Sigmoid colon (tissue), 7 donors: ENCODE measurements at places on chromosomes 12 and 14. TPM values are rescaled to one million over a fixed set of nuclear protein-coding genes. Genes with fewer than 3 reads are reported as not detected.

- H3K27ac ChIP-seq: no peak overlapping the region
- no peaks in the 10 kb centered on the region for H3K4me1 ChIP-seq
- no peaks in the 10 kb centered on the region for H3K27me3 ChIP-seq
- no peak for DNase-seq
Measured at GRCh38 chr14:22812744-22813143, 2.5 kb downstream of the SLC7A7 start.

GRCh38 chr12:29023436-29024076 lies 125.5 kb upstream of the FAR2 start:
- H3K36me3 ChIP-seq: no peaks in the 10 kb centered on the region
- no peaks in the 10 kb centered on the region for H3K27me3 ChIP-seq
- no peak for DNase-seq
- no peak overlapping the region for H3K27ac ChIP-seq
- no peak overlapping the region for H3K4me3 ChIP-seq

- H3K36me3 ChIP-seq: no peaks in the 10 kb centered on the region
- H3K4me1 ChIP-seq: no peaks in the 10 kb centered on the region
- H3K27me3 ChIP-seq: no peaks in the 10 kb centered on the region
- no peak for DNase-seq
- no peak overlapping the region for H3K4me3 ChIP-seq
- no peak overlapping the region for H3K27ac ChIP-seq
Measured at GRCh38 chr12:111328138-111328537, 40.8 kb downstream of the PHETA1 start.

DNA sequence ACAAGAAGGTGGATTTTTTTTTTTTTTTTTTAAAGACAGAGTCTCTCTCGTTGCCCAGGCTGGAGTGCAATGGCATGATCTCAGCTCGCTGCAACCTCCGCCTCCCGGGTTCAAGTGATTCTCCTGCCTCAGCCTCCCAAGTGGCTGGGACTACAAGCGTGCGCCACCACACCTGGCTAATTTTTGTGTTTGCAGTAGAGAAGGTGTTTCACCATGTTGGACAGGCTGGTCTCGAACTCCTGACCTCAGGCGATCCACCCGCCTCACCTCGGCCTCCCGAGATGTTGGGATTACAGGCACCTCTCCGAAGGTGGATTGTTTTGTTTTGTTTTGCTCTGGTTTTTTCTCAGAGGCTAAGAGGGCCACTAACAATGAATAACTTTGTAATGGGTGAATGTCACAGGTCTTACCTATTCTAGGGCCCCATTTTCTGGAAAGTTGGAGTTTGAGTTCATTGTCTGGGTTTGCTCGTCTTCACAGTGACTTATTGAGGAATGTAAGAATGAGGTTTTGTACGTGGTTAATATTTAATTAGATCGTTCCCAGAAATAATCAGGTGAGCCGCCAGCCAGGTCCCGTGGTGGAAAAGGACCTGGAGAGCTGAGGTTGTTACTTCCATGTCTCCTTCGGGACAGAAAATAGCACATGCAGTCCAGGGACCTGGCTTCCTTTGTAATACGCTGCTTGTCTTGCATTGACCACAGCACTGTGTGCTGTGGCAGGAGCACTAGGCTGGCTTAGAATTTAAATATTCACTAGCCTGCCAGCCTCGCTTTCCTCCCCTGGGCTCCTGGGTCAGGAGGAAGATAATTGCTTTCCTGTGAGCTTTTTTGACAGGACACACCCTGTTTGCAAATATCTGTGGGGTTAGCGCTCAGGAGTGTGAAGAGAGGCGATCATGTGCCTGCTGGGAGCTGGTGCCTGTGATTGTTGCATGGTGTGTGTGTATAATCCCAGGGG lies 2.3 kb downstream of the HIP1R start:
- H3K36me3 ChIP-seq: no peaks in the 10 kb centered on the region
- H3K4me3 ChIP-seq: no peak overlapping the region

DNA sequence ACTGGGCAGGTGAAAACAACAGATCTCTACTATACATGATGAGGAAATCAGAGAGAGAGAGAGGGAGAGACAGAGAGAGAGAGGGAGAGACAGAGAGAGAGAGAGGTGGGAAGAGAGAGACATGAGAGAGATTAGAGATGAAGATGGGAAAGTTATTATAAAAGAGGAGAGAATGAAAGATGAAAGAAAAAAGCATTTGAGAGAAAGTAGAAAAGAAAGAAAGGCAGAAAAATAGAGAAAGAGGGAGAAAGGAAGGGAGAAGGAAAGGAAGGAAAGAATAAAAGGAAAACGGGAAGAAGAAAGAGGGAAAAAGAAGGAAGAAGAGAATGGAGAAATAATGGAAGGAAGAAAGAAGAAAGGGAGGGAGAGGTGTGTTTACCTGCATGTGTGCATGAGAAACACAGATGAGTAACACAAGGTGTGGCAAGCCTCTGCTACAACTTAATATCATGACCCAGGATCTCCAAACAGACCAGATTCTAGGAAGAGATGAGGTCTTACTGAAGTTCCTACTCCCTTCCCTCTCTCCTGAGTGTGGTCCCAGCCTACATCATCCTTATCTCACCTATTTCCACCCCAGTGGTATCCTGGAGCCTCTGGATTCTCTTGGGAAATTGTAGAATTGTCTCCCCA lies 176.3 kb downstream of the C12orf75 start:
- no peaks in the 10 kb centered on the region for H3K27me3 ChIP-seq
- H3K27ac ChIP-seq: no peak overlapping the region
- no peak for DNase-seq
- H3K4me3 ChIP-seq: no peak overlapping the region
- H3K36me3 ChIP-seq: no peaks in the 10 kb centered on the region

DNA sequence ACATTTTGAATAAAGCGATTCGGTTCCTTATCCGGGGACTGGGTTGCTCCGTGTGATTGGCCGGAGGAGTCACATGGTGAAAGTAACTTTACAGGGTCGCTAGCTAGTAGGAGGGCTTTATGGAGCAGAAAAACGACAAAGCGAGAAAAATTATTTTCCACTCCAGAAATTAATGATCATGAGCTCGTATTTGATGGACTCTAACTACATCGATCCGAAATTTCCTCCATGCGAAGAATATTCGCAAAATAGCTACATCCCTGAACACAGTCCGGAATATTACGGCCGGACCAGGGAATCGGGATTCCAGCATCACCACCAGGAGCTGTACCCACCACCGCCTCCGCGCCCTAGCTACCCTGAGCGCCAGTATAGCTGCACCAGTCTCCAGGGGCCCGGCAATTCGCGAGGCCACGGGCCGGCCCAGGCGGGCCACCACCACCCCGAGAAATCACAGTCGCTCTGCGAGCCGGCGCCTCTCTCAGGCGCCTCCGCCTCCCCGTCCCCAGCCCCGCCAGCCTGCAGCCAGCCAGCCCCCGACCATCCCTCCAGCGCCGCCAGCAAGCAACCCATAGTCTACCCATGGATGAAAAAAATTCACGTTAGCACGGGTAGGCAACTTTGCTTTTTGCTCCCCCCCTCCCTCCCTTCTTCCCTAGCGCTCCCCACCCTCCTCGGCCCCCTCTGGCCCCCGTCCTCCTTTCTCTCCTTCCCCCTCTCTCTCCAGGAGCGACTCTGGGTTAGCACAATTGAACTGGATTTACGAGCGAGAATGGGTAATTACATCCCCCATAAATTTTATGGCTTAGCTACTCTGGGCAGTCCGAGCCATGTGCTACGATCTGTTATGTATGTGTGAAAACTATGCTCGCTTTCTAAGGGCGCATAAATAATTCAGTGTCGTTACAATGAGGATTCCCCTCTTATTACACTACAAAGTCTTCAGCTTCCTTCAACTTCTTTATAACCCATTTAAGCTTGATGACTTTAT lies at the start of gene HOXC4:
TSS of gene HOXC4 (plus strand) at position 85 of the 991 bp plus-strand sequence. CDS start at position 173, 88 bp downstream.
- no peak for DNase-seq
- H3K27me3 ChIP-seq: peaks cover 56% of the 10 kb centered on the region
- H3K36me3 ChIP-seq: no peaks in the 10 kb centered on the region
- H3K4me1 ChIP-seq: peaks cover 31% of the 10 kb centered on the region
- H3K4me3 ChIP-seq: peak within 1 kb of the TSS; percentile 61

The BCL2L14 gene
- polyA plus RNA-seq: 36.0 TPM

DNA sequence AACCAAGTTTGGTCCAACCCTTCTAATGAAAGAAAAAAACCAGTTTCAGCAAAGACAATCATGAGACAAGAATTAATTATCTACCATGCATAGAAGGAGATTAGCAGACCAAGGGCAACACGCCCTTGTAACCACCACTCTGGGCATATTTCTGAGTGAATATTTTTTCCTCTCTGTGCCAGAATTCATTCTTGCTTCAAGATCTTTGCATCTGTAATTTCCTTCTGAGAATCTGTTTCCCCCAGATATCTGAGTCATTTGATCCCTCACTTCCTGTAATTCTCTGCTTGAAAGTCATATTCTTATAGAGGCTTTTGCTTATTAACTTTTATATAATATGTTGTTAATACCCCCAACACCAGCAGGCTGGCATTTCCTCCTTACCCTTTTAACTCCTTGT lies 243.7 kb downstream of the SLC16A7 start:
- no peak overlapping the region for H3K27ac ChIP-seq
- no peak for DNase-seq
- H3K4me1 ChIP-seq: no peaks in the 10 kb centered on the region
- H3K36me3 ChIP-seq: no peaks in the 10 kb centered on the region

The RAPGEF3 gene
- 4.2 TPM for polyA plus RNA-seq

GRCh38 chr12:68129979-68130378 lies 29.6 kb downstream of the IFNG start:
- H3K27ac ChIP-seq: no peak overlapping the region
- no peaks in the 10 kb centered on the region for H3K27me3 ChIP-seq
- H3K36me3 ChIP-seq: no peaks in the 10 kb centered on the region
- no peaks in the 10 kb centered on the region for H3K4me1 ChIP-seq
- H3K4me3 ChIP-seq: no peak overlapping the region

The TROAP gene
- 5.1 TPM for polyA plus RNA-seq

- no peaks in the 10 kb centered on the region for H3K4me1 ChIP-seq
- no peak for DNase-seq
- H3K36me3 ChIP-seq: no peaks in the 10 kb centered on the region
- H3K27ac ChIP-seq: peak overlapping the region; percentile 90
- no peaks in the 10 kb centered on the region for H3K27me3 ChIP-seq
Measured at GRCh38 chr14:93787465-93788292, 606 bp downstream of the PRIMA1 start.

The SLC6A15 gene
- not detected for polyA plus RNA-seq

The CRACR2A gene
- polyA plus RNA-seq: 29.6 TPM

DNA sequence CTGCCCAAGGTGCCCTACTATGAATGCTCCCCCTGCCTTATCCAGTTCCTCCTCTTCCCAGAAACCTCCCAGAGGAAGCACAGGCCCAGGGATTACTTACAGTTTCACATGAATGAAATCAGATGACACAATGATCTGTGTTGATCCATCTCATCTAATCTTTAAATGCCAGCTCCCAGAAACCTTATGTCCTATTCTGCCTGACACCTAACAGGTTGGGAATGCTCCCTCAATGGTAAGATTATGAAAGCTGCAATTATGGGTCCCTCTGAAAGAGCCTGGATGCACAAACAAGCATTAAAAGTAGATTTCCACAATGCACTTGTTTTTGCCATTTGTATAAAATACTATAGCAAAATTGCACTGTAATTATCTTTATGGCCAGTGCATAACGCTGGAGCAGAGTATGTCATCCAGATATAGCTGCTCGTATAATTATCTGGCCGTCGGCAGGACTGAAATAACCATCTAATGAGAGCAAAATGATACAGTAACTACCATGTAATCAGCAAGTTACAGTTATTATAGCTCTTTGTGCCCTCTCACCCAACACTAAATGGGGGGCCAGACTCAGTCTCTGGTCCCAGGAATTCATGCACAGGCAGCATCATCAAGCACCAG lies 4.4 kb upstream of the ZBTB39 start:
- no peaks in the 10 kb centered on the region for H3K27me3 ChIP-seq
- H3K4me3 ChIP-seq: no peak overlapping the region
- no peak overlapping the region for H3K27ac ChIP-seq
- H3K4me1 ChIP-seq: peaks cover 26% of the 10 kb centered on the region
- no peak for DNase-seq

The CCDC197 gene
- polyA plus RNA-seq: not detected

DNA sequence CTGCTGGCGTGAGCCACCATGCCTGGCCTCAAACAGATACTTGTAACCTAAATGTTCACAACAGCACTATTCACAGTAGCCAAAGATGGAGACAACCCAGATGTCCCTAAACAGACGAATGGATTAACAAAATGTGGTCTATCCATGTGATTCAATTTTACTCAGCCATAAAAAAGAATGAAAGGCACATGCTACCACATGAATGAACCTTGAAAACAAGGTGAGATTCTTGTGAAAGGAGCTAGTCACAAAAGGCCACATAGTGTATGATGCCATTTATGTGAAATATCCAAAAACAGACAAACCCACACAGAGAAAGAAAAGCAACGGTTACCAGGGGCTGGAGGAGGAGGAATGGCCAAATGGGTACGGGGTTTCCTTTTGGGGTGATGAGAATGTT lies 19.6 kb upstream of the P2RX7 start:
- no peaks in the 10 kb centered on the region for H3K36me3 ChIP-seq
- no peak for DNase-seq
- no peak overlapping the region for H3K4me3 ChIP-seq

GRCh38 chr12:99137124-99137855 lies 492.2 kb downstream of the APAF1 start:
- no peak for DNase-seq
- H3K27me3 ChIP-seq: no peaks in the 10 kb centered on the region
- H3K4me3 ChIP-seq: no peak overlapping the region
- H3K27ac ChIP-seq: no peak overlapping the region

GRCh38 chr12:94706250-94706661 lies 55.9 kb upstream of the TMCC3 start:
- DNase-seq: no peak
- no peaks in the 10 kb centered on the region for H3K36me3 ChIP-seq
- H3K4me3 ChIP-seq: no peak overlapping the region
- no peak overlapping the region for H3K27ac ChIP-seq
- H3K27me3 ChIP-seq: no peaks in the 10 kb centered on the region

GRCh38 chr12:132392389-132393244 lies 63.2 kb upstream of the GALNT9 start:
- H3K4me1 ChIP-seq: no peaks in the 10 kb centered on the region
- no peak overlapping the region for H3K27ac ChIP-seq

The SMCO3 gene
- not detected for polyA plus RNA-seq

DNA sequence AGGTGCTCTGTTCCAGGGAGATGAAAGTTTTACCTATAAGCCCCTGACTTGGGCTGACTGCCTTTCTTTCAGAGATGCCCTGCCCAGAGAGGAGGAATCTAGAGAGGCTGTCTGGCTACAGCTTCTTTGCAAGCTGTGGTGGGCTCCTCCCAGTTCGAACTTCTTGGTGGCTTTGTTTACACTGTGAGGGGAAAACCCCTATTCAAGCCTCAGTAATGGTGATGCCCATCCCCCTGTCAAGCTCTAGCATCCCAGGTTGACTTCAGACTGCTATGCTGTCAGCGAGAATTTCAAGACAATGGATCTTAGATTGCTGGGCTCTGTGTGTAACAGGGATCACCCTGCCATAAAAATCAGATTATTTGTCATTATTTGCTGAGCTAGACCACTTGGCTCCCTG lies 377.6 kb downstream of the FLRT2 start:
- H3K36me3 ChIP-seq: no peaks in the 10 kb centered on the region
- no peak for DNase-seq
- no peak overlapping the region for H3K4me3 ChIP-seq

- no peak overlapping the region for H3K27ac ChIP-seq
- H3K4me3 ChIP-seq: no peak overlapping the region
- no peaks in the 10 kb centered on the region for H3K36me3 ChIP-seq
- H3K4me1 ChIP-seq: peaks cover 40% of the 10 kb centered on the region
- no peaks in the 10 kb centered on the region for H3K27me3 ChIP-seq
- no peak for DNase-seq
Measured at GRCh38 chr12:112340230-112340629, 42.0 kb downstream of the HECTD4 start.
